ENCODE measurements at places on chromosomes 7 and 10.

DNA sequence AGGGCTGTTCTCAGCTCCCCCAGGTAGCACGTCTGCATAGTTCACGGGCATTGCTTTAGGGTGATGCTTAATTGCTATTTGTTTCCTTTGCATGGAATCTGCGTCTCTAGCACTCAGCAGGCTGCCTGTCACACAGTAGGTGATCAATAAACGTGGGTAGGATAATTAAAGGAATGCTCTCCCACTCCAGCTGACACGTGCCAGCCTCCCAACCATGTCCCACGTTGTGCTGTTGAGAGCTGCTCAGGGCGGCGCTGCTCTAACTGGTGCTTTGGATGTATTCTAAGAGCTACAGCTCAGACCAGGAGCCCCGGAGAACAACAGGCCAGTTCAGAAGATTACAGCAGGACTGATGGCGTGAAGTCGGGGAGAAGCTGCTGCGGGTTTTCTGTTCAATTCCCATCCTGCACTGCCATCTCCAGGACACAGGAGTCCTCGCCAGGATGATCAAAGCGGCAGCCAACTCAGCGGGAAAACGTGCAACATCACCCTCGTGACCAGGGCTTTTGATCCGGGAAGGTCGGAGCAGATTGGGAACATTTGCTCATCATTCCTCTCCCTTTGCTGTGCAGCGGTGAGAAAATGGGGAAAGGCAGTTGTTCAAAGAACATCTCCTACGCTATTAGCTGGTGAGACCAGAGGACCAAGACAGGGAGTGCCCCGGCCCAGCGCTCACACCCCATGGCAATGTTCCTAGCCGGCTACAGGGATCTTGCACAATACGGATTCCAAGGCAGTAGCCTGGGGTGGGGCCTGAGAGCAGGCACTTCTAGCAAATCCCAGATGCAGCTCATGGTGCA is 50.5 kb upstream of the FOXK1 start:
- no peak for DNase-seq

GRCh38 chr7:155169498-155170065 is 99.5 kb downstream of the HTR5A start:
- DNase-seq, result no peak

DNA sequence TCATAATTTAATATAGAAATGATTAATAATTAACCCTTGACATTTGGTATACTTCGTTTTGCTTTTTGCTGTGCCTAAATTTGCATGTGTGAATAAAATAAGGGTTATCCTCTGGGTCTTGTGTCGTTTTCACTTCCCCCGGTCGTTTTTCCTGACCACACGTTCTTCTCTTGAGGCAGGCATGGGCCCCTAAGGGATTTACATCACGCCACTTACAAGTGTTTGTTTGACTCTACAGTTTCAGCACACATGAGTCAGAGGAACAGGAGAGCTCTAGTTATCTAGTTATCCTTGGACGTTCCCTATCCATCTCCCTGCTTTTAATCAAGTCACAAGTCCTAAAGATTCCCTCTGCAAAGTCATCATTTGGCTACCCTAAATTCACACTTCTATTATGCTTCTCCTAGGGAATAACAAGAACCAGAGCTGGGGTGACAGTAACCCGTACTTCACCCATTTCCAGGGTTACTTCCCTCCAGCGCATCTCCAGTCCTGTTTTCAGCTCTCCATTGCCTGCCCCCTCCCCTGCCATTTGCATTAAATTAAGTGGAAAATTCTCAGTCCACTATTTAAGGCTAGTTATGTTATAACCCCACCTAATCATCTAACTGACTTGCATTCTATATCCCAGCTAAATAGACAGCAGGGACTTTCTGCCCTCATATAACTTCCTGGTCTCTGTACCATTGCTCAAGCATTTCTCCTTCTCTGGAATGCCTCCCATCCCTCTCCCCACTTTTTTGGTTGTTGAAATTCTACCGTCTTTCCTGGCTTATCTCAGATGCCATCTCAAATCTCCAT is 206.9 kb downstream of the PTEN start:
- DNase-seq, result no peak

DNA sequence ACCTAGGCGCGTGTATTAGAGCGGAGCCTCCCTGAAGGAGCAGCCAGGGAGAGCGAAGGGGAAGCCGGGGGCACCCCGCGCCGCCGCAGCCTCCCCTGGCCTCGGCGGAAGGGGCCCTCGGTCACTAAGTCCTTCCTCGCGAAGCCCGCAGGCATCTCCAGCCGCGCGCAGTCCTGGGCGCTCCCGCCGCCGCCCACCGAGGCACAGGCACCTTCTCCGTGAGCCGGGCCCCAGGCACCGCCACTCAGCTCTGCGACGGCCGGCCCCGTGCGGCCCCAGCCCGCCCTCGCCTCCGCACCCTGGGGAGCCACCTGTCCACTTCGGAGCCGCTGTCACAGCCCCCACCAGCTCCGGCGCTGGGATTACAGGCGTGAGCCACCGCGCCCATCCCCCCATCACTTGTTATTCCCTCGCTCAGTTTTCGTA is 80.8 kb downstream of the ZNF467 start:
- DNase-seq, result no peak

DNA sequence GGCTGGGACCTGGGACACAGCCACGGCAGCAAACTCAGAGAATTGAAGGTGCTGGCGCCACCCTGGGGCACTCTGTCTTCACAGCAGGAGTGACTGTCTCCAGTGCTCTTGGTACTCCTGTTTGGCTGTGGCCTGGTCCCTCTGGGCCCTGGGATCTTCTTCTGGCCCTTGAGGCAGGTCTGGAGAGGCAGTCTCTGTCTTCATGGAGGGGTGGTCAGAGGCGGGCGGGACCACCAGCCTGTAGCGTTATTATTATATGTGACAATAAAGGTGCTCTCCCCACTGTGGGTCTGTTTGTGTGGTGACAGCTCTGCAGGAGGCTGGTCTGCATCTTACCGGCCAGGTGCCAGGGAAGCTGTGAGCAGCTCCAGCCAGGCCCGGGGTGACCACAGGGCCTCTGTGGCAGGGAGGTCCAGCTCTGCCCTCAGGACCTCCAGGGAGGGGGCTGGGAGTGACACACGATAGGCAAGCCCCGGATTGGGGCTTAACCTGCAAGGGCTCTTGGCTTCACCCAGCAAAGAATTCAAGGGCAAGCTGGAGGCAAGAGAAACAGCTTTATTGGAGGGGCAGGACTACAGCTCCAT is 70.3 kb downstream of the MYL10 start:
- DNase-seq, result no peak

GRCh38 chr10:31602541-31603234 is 283.7 kb downstream of the ZEB1 start:
- DNase-seq, result no peak

Data from inflammatory macrophage treated with lipopolysaccharide for 1 hour (primary cell).